ENCODE measurements at places on chromosomes 4 and X.

- peak; percentile 80 for DNase-seq
These were observed 36.0 kb downstream of the GAB3 start for GRCh38 chrX:154714925-154715324.

DNA sequence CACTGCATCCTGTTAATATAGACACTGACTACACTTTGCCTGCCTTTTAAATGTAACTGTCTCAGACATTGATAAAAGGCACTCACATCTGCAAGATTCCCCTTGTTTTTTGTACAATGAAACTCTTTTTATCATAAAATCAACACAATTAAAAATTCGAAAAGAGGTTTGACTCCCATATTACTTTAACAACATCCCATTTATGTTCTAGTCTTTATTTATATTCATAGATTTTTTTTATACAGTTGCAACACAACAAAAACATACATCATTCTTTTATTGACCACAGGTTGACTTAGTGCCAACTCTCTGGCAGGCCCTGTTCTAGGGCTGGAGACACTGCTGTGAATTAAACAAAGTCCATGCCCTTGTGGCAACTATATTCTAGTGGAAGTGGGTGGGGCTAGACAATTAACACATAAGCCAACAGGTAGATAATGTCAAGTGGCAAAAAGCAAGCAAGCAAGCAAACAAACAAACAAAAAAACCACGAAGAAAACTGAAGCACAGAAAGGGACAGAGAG, 36.8 kb downstream of the ANK2 start:
- DNase-seq = no peak

- no peak for DNase-seq
These were observed 127.3 kb upstream of the NKX1-1 start for GRCh38 chr4:1533501-1534064.

DNA sequence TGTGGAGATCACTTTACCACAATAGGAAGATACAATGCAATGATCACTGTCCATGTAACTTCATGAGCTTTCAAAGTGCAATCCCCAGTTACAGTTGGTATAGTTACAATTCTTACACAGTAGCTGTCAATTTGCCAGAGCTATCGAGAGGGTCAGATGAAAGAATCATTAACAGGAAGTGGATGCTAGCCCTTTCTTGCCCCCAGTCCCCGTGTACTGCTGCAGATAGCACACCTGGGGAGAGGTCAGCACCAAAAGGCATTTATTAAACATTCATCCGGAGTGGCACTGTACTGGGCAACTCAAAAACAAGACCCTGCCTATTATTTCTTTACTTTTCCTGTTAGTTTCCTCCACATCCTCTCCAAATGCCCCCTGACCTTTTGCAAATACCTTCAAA, 47.7 kb downstream of the SOD3 start:
- DNase-seq = no peak
